NCI-H345 (cell line): ENCODE measurements at places on chromosomes 12 and 14.

DNA sequence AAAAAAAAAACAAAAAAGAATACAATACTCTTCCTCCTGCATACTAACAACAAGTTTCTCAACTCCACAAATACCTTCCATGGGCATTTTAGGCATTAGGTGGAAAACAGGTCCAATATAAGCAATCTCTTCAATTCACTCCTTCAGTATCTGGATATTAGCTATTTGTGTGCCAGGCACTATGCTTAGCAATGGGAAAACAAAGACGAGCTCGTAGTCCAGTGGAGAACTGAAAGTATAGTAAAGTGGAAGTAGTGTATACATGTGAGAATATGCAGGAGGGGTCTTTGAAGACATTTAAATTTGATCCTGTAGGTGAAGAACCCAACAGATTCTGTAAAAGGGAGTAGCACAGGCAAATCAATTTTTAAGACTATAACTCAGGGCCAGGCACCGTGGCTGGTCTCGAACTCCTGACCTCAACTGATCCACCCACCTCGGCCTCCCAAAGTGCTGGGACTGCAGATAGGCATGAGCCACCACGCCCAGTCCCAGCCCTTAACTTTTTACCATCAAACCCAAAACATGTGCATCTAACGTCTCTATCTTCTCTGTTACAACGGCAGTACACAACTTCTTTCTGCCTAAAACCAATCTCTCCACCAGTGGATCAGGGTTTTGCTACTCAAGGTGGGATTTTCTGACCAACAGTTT is 10.6 kb downstream of the HECTD1 start:
- no peak for DNase-seq

DNA sequence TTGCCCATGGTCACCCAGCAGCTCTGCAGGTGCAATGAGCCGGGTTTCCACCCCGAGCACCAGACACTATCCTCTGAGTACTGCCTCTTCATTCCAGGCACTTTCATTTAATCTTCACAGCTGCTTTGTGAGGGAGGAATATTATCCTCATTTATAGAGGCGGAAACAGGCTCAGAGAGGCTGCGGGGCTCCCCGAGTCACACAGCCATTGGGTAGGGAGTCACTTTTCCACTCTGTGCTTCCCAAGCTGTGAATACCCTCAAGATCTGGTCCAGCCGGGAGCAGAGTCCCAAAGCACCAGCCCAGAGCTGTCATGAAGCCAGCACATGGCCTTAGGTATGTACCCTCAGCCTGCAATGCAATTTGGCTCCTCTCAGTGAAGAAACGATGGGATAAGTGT is 51.7 kb upstream of the RIN3 start:
- DNase-seq, result no peak

GRCh38 chr12:13273850-13274249 is 77.3 kb downstream of the EMP1 start:
- no peak for DNase-seq

- DNase-seq, result no peak
These were observed 81.8 kb downstream of the IRF2BPL start for GRCh38 chr14:76946753-76947077.

DNA sequence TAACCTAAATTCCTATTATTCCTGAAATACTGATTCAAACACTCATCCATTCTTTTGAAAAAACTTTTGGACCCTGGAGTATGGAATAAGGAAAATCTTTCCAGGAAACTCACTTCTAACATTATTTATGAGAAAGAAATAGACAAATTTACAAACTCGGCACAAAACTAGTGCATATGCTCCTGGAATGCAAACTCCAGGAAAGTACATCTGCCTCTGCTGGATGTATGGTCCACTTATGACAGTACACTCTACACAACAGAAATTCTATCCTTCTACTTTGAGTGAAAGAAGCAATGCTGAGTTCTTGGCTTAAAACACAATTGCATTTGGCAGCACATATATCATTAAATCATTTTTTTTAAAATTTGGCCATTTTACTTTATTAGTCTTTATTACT is 700.5 kb upstream of the STXBP6 start:
- no peak for DNase-seq
